ENCODE measurements at places on chromosomes 1 and 21.

- DNase-seq: no peak
- no peaks in the 10 kb centered on the region for H3K27me3 ChIP-seq
- H3K36me3 ChIP-seq: no peaks in the 10 kb centered on the region
- no peak overlapping the region for H3K4me3 ChIP-seq
- H3K27ac ChIP-seq: no peak overlapping the region
These were observed 53.2 kb downstream of the PTGS2 start for GRCh38 chr1:186627019-186627418.

- no peak overlapping the region for H3K4me3 ChIP-seq
- no peaks in the 10 kb centered on the region for H3K27me3 ChIP-seq
- no peaks in the 10 kb centered on the region for H3K4me1 ChIP-seq
- H3K36me3 ChIP-seq: no peaks in the 10 kb centered on the region
These were observed 460.0 kb downstream of the NCAM2 start for GRCh38 chr21:21458124-21458631.

GRCh38 chr1:226722240-226722900 lies 16.7 kb downstream of the ITPKB start:
- no peak for DNase-seq
- H3K4me1 ChIP-seq: peaks cover 11% of the 10 kb centered on the region
- no peaks in the 10 kb centered on the region for H3K36me3 ChIP-seq
- H3K27me3 ChIP-seq: no peaks in the 10 kb centered on the region

DNA sequence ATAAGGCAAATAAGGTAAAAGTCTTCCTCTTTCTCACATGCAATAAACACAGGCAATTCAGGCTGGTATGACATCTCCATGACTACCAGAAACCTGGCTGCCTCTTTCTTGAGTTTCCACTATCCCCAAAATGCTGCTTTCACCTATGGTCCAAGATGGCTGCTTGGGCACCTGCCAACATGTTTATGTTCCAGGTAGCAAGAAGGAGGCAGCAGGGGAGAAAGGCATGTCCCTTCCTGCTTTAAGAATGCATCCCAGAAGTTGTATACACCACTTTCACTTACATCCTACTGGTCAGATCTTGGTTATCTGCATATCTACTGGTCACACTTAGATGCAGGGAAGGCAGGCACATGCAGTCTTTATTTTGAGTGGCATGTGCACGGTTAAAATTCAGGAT lies 19.4 kb upstream of the ACOT11 start:
- H3K27me3 ChIP-seq: no peaks in the 10 kb centered on the region
- DNase-seq: no peak
- no peaks in the 10 kb centered on the region for H3K36me3 ChIP-seq
- no peaks in the 10 kb centered on the region for H3K4me1 ChIP-seq
- no peak overlapping the region for H3K4me3 ChIP-seq
- H3K27ac ChIP-seq: no peak overlapping the region

GRCh38 chr1:240935920-240936319 lies 324.0 kb upstream of the GREM2 start:
- H3K4me1 ChIP-seq: no peaks in the 10 kb centered on the region
- DNase-seq: no peak
- no peak overlapping the region for H3K27ac ChIP-seq
- no peak overlapping the region for H3K4me3 ChIP-seq
- no peaks in the 10 kb centered on the region for H3K27me3 ChIP-seq

DNA sequence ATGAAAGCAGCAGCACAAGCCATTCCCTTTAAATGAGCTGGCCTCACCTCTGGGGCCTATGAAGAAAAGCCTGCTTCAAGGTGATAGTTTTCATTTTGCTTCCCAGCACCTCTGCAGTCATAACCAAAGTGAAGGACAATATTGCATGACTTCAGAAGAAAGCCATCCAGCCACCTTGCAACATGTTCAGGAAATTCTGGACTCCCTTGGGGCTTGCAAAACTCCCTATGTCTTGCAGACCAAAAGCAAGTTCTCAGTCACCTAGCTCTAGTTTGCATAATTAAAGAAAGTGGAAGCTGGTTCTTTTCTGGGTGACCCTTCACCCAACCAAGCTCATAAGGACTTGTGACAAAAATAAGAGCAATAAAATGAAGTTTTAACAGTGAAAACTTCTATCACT lies 87.6 kb downstream of the GFI1 start:
- H3K4me3 ChIP-seq: no peak overlapping the region
- no peak for DNase-seq
- H3K36me3 ChIP-seq: no peaks in the 10 kb centered on the region
- H3K27ac ChIP-seq: no peak overlapping the region

Measured in iPS DF 6.9 (cell line).